DMS 273 treated with DMSO at 0.1 percent for 48 hours (cell line): ENCODE measurements at places on chromosomes 1 and 21.

- DNase-seq: no peak
These were observed 144.1 kb downstream of the OMA1 start for GRCh38 chr1:58402444-58402843.

GRCh38 chr21:45618846-45619485 is 24.6 kb upstream of the PCBP3 start:
- no peak for DNase-seq

- no peak for DNase-seq
These were observed 84.2 kb downstream of the PTGER3 start for GRCh38 chr1:70963374-70963773.

DNA sequence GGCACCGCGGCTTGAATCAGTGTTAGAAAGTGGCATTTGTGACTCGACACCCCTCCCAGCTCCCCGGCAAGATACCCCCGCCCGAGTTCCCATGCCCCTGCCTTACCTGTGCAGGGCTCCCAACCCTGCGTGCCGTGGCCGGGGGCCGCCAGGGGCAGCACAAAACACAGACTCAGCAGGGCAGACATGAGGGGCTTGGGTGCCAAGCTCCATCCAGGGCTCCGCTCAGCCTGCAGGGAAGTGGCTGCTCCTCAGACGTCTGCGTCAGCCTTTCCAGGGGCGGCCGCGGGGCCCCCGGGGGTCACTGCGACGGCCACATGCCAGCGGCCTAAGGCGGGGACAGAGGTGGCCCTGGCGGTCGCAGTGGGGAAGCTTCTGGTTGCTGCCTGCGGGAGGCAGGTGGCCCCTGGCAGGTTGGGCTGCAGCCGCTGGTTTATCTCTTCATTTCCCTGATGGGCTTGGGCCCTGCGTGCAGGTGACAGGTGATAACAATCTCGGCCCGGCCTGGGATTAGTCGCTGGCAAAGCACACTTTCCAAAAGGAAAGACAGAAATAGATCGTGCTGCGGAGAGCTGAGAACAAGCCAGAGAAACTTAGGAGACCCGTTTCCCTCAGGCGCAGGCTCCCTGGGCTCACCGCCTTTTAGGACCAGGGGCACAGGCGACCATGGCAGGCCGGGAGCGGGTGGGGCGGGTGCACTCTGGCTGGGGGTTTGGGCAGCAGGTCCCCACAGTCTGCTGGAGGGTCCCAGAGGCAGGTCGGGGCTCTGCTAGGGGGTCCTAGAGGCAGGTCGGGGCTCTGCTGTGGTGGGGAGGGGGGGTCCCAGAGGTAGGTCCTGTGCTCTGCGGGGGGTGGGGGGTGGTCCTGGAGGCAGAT is at the start of gene TSPEAR:
Gene TSPEAR (minus strand): TSS at position 246 of the 876 bp plus-strand sequence. CDS start 58 bp downstream, at position 188.
- no peak for DNase-seq

DNA sequence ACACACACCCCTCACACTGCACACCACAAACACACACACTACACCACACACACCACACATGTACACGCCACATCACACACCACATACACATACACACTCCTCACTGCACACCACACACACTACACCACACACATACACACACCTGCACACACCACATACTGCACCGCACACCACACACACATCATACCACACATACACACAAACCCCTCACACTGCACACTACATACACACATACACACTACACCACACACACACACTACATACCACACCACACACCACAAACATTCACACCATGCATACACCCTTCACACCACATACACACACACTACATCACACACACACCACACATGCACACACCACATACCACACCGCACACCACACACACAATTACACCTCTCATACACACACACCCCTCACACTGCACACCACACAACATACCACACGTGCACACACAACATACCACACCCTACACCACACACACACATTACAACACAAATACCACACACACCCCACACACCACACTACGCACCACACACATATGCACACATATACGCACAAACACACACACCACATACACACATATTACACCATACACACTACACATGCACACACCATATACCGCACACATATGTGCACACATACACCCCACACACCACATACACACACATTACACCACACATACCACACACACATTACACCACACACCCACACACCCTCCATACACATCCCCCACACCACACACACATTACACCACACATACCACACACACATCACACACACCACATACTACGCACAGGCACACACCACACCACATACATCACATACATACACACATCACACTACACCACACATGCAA is 29.6 kb downstream of the RAB7B start:
- no peak for DNase-seq

- DNase-seq: peak; percentile 66
These were observed 36.6 kb downstream of the CAPZB start for GRCh38 chr1:19448491-19449439.

- no peak for DNase-seq
These were observed 14.8 kb upstream of the LSS start for GRCh38 chr21:46243325-46243724.

DNA sequence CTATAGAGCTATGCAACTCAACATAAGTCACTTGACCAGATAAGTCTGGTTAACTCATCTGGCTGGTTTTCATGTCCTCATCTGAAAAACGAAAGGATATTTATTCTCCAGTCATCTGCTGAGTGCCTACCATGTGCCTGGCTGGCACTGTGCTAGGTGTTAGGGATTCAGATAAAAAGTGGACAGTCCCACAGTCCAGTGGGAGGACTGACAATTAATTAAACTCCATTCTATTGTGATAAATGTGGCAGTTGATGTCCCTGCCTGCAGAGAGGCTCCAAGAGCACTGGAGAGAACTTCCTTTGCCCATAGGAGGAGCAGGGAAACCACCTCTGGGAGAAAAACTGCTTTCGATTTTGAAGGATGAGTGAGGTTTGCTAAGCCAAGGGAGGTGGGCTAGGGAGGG is 5.4 kb downstream of the NUAK2 start:
- DNase-seq: no peak

GRCh38 chr1:194215448-194215847 is 1029.0 kb upstream of the B3GALT2 start:
- no peak for DNase-seq

DNA sequence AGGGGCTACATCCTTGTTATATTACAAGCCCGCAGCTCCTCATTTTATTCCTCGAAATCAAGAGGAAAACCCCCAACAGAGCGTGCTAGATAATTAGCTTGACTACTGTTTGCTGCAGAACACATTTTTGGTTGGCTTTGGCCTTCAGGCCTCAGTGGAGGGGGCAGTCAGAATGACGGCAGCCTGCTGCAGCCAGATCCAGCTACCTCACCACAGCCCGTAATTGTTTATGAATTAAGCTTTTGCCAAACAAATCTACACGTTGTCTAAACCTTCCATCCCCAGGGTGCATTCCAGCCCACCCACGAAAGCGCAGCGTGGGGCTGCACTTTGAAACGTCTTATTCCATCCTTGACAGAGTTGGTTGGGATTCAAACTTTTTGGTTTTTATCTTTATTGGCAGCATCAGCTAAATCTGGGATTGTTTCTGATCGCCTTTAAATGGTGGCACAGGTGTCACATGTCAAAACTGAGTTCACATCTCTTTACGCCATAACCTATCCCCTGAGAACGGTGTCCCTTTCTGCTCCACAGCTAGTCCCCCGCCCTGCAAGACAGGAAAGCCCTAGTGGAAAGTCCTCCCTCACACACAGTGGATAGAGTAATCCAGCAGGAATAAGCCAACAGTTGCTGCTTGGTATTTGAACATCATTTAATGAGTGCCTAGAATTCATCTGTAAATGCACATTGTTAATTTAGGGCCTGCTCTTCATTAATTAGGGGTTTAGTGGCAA is 195.5 kb downstream of the LMO4 start:
- no peak for DNase-seq

DNA sequence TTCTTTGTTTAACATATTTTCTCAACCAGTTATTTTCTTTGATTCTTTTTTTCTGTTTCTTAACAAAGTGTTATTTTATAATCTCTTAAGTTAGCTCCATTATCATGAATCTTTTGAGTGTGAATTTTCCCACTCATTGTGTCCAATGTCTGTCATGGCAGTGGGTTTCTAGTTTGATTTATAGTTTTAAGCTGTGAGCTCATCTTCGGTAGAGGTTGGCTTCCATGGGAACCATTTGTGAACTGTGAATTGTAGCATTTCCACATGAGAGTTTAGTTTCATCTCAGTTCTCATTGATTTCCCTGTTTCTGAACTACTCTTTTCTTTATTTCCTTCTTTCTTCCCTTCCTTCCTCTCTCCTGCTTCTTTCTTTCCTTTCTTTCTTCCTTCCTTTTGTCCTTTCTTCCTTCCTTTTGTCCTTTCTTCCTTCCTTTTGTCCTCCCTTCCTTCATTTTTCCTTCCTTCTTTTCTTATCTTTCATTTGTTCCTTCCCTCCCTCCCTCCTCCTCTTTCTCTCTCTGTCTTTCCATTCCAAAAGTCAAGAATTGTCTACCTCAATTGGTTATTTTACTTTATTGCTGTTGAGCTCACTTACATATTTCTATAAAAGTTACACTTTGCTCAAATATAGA is 3.0 kb upstream of the CRB1 start:
- no peak for DNase-seq

DNA sequence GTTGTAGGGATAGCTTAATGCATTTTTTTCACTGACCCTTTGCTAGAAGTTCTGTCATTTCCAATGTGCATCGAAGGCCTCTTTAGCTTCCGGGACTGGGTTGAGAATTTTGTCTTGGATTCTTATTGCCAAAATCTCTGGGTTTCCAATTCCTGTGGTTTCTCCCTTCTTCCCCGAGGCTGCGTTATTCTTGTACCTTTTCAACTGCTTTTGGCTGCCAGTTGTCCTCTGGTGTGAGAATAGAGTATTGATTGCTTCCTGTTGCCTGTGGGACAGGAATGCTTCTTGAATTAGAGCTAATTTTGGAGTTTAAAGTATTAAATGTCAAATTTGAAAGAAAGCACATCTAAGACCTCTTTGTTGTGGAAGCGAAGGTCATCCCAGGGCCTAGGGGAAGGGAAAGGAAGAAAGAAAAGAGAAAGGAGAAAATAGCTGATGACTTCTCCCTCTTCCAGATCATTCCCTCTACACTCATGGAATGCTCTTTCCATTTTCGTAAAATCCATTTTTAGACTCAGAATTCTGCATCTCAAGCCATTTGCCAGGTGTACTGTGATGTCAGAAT is 21.1 kb downstream of the HUNK start:
- no peak for DNase-seq

DNA sequence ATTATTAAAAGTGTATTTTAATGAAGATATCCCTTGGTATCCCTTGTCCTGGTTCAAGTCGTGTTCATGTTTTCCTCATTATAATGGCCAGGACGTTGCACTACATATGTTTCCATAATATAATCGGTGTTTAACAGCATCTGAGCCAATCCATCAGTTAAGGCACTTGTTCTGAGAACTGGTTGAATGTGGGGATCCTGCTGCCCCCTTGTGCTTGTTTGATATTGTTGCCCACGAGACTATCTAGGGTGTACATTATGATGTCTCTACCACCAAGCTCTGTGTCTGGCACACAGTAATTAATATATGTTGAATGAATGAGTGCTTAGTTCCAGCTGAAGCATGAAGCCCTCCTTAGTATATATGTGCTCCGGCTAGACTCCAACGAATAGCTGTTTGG is 193.0 kb downstream of the CACNA1E start:
- no peak for DNase-seq

DNA sequence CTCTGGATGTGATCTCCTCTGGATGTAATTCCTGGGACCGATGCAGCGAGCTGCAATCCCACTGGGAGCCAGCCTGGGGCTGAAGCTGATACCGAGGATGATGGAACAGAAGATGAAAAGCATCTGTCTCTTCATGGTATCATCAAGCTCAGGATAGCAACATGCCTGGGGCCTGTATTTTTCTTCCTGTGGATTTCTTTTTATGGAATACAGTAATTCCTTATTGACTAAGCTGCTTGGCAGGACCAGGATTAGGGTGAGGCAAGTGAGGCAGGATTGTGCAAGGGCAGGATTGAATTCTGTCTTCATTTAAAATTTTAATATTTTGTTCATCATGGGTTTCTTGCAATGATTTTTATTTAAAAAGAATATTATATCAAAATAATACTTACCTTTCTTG is 86.6 kb downstream of the SLC25A24 start:
- DNase-seq: no peak

DNA sequence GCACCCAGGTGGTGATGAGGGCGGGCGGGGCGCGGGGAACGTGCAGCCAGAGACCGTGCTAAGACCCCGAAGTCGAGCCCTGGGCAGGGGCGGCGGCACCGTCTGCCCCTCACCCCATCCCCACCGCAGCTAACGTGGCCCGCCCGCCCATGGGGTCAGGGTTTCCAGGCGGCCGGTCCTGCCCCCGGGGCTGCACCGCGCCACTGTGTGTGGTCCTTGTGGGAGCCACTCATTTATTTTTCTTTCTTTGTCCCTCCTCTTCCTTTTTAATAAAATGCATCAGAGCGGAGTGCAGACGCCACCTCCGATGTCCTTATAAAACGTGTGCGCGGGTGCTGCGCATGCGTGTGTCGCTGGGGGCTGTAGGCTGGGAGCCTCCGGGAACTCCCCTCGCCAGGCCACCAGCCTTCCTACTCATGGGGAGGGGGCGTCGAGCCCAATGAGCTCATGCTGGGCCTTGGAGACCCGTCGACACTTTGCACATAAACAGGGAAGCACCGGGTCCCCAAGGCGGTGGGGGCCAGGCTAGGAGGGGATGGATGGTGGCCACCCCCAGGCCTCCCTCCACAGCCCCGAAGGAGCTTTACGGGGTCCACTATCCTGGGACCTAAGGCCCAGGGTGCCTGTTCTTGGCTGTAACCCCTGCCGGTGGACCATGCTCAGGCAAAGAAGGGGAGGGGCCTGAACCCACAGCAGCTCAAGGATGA is 59.9 kb downstream of the WNT9A start:
- DNase-seq: no peak

DNA sequence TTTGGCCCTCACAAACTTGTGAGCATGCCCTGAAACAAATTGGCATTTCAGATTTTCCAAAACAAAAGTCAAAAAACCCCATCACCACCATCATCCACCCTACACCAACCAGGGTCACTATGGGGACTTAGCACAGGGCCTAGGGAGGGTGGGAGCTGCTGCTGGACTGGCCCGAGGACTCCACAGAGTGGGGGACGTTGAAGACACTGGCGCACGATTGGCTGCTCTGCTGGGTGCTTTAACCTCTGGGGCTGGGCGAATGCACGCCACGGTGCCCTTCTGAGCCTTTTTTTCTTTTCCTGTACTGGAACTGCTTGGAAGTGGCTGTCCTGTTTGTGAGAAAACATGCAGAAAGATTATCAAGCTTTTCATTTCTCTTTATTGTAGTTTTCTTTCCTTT is 92.8 kb downstream of the CD247 start:
- DNase-seq: no peak
